Myometrial cell (primary cell): ENCODE measurements at places on chromosomes 5 and 9. TPM values are rescaled to one million over a fixed set of nuclear protein-coding genes. Genes with fewer than 3 reads are reported as not detected.

The NUP155 gene
- total RNA-seq, result 23.6 and 28.7 TPM in 2 replicates

The USP20 gene
- 17.5 and 26.2 TPM in 2 replicates for total RNA-seq

The SIT1 gene
- total RNA-seq, result not detected in 2 replicates

The SGCD gene
- total RNA-seq, result 0.18 and 0.29 TPM in 2 replicates

The SPINK4 gene
- total RNA-seq, result not detected in 2 replicates

The KLHL9 gene
- total RNA-seq, result 22.5 and 29.8 TPM in 2 replicates

The ADGRD2 gene
- not detected in 2 replicates for total RNA-seq

The HSD17B3 gene
- total RNA-seq, result not detected in 2 replicates

The PARP8 gene
- 1.4 and 3.2 TPM in 2 replicates for total RNA-seq

The TLX3 gene
- total RNA-seq, result not detected in 2 replicates

The CENPH gene
- total RNA-seq, result 28.4 and 33.4 TPM in 2 replicates

The PCDHAC2 gene
- total RNA-seq, result not detected in 2 replicates

The ZNF484 gene
- 2.3 and 5.1 TPM in 2 replicates for total RNA-seq

The MYORG gene
- total RNA-seq, result 2.6 and 2.7 TPM in 2 replicates

The PHYHD1 gene
- 5.5 and 9.7 TPM in 2 replicates for total RNA-seq

The IL4 gene
- not detected in 2 replicates for total RNA-seq
